Natural killer cell treated with Interleukin-12 subunit alpha and Interleukin-12 subunit beta and Interleukin-15 and Interleukin-18, amount 100 ng/mL, for 72 hours (primary cell): ENCODE measurements at places on chromosomes 12 and 14.

GRCh38 chr12:63889721-63890509, 45.4 kb downstream of the SRGAP1 start:
- DNase-seq: no peak

DNA sequence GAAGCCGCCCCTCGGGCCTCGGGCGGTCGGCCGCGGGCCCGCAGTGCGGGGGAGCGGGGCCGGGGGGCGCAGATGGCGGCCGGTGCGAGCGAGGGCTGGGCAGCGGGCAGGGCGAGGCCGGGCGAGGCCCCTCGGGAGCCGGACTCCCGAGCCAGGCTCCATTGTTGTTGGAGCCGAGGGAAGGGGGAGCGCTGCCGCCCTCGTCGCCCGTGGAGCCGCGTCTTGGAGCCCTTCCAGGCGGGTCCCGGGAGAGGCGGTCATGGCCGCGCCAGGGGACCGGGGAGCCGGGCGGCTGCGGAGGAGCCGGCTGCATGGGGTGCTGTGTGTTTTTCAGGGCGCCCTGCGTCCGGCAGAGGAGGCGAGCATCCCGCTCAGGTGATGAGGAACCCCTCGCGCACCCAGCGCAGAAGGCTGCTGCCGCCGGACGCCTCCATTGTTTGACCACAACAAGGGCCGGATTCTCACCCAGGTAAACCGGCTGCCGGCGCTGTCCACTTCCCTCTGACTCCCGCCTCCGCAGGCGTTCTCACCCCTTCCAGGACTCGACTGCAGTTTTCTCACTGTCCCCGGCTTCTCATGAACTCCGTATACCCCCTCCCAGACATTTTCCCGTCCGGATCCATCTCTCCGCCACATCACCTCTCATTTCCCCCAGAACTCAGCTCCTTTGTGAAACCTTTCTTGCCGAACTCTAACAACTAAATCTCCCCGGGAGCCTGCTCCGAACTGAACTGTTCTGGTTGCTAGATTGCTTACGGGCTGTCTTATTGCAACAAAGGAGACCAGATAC, 732 bp downstream of the ZNF664 start:
- no peak for DNase-seq

DNA sequence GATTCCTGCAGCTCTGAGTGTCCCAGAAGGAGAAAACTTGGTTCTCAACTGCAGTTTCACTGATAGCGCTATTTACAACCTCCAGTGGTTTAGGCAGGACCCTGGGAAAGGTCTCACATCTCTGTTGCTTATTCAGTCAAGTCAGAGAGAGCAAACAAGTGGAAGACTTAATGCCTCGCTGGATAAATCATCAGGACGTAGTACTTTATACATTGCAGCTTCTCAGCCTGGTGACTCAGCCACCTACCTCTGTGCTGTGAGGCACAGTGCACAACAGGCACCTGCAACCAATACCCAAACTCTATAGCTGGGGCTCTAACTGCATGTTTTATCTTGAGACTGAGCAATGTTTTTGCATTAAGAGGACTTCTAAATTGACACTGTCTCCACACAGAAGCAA, 379.2 kb upstream of the OR4E1 start:
- DNase-seq: no peak

DNA sequence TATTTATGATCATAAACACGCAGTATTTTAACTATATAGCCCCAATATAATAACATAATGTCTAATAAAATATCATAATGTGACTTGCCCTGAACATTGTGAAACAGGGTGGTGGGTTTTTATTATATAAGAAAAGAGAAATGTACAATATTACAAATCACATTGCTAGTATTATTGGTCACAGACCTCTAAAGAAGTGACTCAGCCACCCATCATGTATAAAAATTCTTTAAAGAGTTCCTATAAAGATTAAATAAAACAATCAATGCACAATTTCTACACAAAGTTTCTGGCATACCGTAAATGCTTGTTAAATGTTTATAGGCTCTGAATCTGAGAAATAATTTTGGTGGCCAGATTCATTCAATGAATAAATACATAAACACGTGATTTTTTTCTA, 28.9 kb downstream of the ABCC9 start:
- no peak for DNase-seq

- DNase-seq: no peak
These were observed 6.2 kb downstream of the KLHDC2 start for GRCh38 chr14:49774106-49774505.

- no peak for DNase-seq
These were observed 120.3 kb upstream of the SLC38A4 start for GRCh38 chr12:46946137-46946536.
